Activated CD4-positive, alpha-beta T cell treated with anti-CD3 and anti-CD28 coated beads for 1 hour (primary cell): ENCODE measurements at places on chromosomes 12 and 14.
A peak's percentile ranks its signal among the peaks of the same experiment; 100 is the strongest.

- no peak for DNase-seq
These were observed 614 bp downstream of the FKBP3 start for GRCh38 chr14:45133683-45134050.

DNA sequence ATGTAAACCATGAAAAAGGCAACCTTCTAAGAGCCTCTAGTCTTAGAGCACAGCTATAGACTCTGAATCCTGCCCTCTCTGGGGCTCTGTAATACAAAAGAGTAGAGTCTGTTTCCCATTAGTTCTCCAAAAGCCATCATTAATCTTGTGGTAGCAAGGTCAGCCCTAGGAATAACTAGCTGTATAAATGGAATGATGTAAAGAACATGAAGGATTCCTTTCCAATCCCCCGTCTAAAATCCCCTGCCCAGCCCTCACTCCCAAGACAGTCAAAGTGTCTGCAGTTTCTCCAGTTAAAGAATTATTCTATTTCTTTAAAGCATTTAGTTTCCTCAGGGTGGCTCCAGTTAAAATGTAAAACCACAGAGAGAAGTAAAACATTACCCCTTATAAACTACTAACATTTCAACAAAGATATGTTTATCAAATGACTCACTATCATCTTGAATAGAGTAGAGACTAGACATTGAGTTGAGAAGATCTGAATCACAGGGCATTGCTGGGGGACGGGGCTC is 104.2 kb downstream of the ST8SIA1 start:
- no peak for DNase-seq

- no peak for DNase-seq
These were observed 54.0 kb downstream of the MIPOL1 start for GRCh38 chr14:37251775-37252174.

DNA sequence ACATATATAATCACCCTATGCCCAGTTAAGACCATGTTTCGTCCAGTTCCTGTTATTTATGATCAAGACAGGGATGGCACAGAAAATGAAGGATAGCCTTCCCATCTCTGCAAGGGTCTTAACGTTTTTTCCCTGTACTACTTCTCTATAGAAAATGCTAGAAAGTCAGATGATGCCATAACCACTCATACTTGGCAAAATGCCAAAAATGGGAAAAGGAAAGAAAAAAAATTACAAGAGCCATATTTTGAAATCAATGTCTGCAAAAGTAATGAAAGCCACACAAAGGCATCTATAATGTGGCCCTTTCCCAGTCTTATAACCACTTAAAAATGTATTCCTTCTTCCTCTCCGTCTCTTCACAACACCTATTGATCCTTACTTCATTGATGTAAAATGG is 1.8 kb upstream of the MYL6B start:
- no peak for DNase-seq

DNA sequence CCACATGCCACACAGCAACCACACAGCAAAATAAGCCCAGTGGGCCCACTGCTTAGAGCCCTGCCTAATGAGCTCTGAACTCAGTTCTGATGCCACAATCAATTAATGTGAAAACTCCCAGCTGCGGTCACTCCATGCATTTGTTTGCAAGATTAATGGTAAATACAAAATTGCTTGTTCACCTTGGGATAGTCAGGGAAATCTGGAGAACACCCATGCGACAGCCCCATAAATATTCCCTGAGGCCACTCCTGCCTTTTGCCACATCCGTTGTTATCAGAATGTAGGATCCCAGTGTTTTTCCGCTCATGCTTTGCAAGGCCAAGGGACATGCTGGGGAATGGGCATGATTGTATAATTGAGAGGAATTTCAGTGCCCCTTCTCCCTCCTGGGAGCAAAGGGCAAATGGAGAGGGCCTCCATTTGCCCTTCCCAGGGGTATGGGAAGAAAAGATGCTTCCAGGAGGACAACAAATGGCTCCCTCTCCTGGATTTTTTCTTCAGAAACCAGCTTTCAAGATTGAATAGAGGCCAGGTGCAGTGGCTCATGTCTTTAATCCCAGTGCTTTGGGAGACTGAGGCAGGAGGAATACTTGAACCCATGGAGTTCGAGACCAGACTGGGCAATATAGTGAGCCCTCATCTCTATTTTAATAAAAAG is 30.8 kb upstream of the CMKLR1 start:
- no peak for DNase-seq

DNA sequence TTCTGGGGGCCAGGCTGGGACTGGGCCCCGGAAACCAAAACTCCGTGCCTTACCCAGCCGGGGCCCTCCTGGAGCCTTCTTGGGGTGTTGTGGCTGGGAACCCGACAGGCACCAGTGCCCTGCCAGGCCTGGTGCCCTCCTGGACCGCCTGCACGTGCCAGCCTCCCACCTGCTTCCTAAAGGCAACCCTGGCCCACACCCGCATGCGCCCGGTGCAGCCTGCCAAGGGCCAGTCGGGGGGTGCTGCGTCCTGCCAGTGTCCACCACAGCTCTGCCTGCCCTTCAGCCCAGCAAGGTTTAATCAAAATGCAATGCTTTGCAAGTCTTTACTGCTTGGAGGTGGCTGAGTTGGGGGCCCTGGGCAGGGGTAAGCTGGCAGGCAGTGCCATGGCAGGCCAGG is 5.2 kb upstream of the ADSS1 start:
- no peak for DNase-seq

- DNase-seq = no peak
These were observed 63.1 kb downstream of the C14orf132 start for GRCh38 chr14:96102081-96102856.

GRCh38 chr12:45282411-45282810 is 66.5 kb downstream of the ANO6 start:
- DNase-seq = no peak

DNA sequence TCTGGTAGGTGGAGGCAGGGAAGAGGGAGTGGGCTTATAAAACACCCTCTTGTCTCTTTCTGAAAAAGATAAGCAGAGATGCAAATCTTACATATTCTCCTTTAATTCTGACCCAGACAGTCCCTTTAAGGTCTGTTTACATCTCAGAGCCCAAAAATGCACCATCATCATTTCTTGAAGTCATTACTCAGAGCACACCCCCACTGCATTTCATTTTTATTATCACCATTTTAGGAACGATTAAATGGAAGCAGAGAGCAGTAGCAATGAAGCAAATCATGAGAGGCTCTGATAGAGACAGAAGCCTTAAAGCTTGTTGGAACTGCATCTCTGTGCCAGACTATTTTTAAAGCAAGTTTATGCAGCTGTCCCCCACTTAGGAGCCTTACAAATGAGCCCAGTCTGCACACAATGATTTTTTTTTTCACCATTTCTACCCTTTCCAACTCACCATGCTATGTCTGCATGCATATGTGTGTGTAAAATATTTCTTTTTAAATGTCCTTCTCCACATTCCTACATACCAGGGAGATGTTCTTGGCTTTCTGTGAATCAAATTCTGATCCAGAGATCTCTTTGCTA is 311.0 kb downstream of the GRIN2B start:
- no peak for DNase-seq

GRCh38 chr12:60052483-60052882 is 456.7 kb downstream of the SLC16A7 start:
- no peak for DNase-seq

- no peak for DNase-seq
These were observed 1.4 kb upstream of the KCNK13 start for GRCh38 chr14:90060312-90060964.

- DNase-seq = no peak
These were observed 17.0 kb downstream of the SIX1 start for GRCh38 chr14:60632257-60632656.

DNA sequence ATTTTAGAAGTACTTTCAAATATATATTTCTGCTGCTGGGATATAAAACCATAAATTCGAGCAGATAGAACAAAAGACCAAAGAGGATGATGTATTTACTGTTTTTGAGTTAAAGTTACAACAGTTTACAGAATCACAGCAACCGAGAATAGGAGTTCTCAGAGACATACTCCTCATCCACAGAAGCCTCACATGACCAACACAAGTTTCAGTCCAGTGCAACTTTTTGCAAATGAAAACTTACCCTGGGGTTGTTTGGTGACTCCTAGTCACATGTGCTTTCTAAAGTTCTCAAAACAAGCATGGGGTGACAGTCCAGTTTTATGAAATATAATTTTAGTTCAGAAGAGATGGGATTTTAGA is 117.1 kb downstream of the PRKCH start:
- no peak for DNase-seq

DNA sequence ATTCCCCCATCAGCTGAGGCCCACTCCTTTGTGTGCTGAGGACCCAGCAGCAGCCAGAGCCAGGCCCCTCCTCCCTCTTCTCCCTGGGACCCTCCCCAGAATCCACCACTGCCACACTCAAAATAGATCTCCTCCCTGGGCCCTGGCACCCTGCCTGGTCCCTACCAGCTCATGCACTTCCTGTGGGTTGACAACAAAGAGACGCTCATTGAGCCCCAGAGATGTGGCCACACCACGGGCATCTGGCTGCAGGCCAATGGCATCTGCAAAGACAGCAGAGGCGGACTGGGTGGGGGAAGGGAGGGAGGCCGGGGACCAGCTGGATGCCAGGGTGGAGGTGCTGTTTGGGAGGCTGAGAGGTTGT is 16.0 kb upstream of the ENDOU start:
- DNase-seq = peak; percentile 39

DNA sequence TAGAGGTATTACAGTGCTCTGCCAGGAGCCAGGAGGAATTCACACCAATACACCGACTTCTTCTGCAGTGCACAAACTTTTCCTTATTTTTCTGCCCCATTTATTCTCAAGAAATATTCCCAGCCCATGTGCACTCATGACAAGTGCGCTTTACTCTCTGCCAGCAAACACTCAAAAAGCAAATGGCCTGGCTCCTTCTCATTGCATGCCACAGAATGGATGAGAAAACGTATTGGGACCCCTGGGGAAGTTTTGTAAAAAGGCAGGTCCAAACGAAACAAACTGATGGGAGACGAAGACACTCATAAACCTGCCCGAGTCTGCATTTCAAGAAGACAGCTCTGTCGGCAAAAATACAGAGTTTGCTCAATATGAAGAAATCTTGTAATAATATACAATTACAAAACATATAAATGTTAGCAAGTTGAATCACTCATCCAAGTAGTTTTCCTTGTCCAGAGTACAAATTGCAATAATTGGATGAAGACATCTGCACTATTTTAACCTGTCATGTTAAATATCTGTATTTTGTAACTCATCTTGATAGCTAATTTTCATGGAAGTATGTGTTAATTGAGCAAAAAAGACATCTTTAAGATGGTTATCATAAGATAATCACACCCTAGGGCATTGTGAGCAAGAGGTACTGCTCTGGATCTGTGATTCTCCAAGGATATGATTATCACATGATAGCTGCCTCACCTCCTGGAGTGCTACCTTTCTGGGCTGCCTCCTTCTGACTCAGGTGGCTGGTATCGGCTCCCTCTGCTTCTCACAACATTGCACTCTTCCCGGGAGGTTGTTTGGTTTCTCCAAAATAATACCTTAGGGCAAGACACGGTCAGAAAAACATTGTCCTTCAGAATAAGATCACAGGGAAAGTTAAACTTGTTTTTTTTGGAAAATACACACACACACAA is 260.8 kb upstream of the G2E3 start:
- DNase-seq = no peak

DNA sequence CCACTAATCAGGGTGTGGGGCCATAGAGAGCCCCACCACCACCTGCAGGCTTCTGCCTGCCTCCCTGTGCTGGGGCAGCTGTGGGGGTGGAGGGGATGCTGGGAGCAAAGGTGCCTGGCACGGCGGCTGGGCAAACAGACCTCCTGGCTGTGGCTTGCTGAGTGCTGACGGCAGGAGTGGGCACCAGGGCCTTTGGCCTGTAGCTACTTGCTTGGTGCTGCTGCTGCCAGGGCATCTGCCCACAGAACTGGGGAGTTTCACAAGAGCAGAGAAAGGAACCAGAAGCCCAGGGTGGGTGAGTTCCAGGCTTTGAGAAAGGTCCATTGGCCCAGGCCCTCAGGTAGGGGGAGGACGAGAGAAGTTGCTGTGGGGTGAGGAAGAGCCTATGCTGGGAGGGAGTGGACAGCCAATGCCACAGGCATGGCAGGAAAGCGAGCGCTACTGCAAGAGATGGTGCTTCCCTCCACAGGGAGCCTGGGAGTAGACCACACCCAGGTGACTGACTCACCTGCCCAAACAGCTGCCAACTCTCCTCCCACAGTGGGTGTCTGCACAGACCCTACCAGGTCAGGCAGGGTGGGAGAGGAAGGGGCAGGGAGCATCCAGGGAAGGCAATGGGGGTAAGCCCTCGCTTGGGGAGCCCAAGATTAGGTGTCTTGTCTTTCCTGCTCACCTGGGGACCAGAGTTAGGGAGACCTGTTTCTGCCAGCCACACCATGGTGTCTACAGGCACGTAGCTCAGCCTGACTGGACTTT is 39.0 kb upstream of the HDAC7 start:
- DNase-seq = no peak

- no peak for DNase-seq
These were observed 3.5 kb downstream of the EPYC start for GRCh38 chr12:91001306-91001705.

GRCh38 chr12:1564067-1564466 is 30.3 kb downstream of the FBXL14 start:
- DNase-seq = no peak

GRCh38 chr14:100761481-100761880 is 34.8 kb downstream of the DLK1 start:
- no peak for DNase-seq

- no peak for DNase-seq
These were observed 57.1 kb downstream of the METTL25 start for GRCh38 chr12:82415402-82415801.

DNA sequence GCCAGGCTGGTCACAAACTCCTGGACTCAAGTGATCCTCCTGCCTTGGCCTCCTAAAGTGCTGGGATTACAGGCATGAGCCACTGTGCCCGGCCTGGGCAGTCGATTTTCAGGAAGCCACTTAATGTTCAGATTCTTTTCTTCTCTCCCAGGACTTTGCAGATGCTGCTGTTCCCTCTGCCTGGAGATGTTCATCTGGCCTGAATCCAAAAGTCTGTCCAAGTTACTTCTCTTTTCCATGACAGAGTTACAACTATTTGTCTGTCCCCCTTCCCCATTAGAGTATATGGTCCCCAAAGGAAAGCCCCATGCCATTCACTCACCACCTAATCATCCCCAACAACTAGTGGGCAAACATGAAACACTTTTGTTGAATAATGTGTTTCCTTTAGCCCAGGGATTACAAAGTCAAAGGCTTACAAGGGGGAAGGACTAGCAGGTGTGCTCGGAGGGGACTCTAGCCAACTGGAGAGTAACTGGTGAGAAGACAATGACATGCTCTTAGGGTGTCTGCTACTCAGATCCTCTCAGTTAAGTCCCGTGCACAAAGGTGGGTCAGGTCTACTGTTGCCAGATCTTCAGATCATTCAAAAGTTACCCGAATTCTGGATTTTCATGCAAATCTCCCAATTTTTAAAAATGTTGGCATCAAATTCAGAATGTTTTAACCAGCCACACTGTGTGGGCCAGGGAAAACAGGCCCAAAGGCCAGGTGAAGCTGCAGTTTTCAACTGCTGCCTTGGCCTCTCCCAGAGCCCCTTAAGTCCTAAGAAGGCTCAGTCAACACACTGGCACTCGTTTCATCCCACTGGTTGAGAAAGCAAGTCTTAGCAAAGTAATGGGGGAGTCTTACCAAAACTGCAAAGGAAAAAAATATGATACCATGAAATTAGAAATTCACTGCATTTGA is 29.6 kb downstream of the NUDT4 start:
- no peak for DNase-seq
